ENCODE measurements at places on chromosomes 1 and 21. TPM values are rescaled to one million over a fixed set of nuclear protein-coding genes. Genes with fewer than 3 reads are reported as not detected.

TBX19 gene
- 3.8 TPM for polyA plus RNA-seq

DNA sequence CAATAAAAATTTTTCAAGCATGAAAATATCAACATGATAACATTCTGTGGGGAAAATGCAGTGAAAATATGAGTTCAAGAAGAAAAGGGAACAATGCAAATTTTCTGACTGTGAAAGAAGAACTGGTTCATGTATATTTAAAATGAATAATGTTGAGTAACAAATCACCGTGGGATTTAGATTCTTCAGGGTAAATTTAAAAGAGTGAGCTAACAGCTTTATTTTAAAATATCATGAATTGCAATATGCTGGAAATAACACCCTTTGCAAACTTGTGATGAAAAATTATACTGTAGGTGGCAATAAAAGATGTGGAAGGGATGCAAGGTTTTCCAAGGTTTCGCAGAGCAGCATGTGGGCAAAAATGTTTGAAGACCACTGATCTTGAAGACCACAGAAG is 13.2 kb upstream of the SSX2IP start:
- DNase-seq = no peak

DNA sequence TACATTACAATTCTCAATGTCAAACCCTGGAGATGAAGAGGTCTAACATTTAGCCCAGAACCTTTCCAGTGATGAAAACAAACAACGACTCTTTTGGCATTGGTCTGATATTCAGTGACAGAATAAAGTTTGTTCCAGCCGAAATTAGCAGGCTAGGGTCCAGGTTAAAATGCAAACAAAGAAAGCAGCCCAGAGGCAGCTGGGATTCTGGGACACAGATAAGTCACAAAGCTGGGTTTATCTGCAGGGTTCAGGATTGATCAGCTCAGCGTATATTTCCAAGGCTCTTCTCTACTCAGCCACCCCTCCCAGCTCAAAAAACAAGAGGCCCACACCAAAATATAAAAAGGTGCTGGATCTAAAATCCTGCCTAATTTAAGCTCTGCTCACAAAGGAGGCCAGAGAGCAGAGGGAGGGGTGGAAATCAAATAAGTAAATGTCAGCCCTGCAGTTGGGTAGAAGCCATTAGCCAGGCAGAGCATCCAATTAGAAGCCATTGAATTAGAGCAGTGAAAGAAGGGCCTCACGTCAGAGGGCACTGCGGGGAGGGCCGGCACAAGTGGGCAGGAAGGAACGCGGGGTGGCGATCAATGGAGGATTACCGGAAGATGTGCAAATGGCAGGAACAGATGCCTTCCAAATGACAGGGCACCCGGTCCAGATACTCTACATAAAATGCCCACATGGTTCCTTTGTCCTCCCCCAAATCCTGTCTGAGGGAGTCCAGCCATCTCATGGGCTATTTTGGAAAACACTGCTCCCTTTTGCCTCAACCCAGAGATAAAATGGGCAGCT is 3.2 kb upstream of the KLHDC8A start:
- no peak for DNase-seq

FGR gene
- polyA plus RNA-seq = 1.6 TPM

DNA sequence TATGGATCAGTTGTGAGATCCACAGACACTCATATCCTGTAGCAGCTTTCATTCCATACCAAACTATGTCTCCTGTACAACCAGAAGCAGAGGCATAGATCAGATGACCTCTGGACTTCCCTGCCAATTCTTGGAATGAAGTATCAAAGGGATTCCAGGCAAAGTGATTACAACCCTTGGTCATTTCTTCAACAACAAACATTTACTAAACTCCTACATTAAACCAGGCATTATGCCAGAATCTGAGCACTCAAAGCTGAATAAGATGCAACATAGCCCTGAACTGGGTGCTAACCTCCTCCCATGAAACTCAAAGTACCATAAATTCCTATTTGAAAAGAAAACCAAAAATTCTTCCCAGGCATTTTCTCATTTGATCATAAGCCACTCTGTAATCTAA is 121.2 kb upstream of the SGIP1 start:
- no peak for DNase-seq

GRCh38 chr1:11740258-11741192 is 4.6 kb downstream of the AGTRAP start:
- DNase-seq = no peak

SEMA4A gene
- 16.6 TPM for polyA plus RNA-seq

GRCh38 chr1:152110860-152111514 is 4.3 kb downstream of the TCHH start:
- peak; percentile 12 for DNase-seq

- DNase-seq = no peak
Observed at GRCh38 chr1:216937491-216937890, 214.3 kb upstream of the ESRRG start.

VPS45 gene
- polyA plus RNA-seq = 75.7 TPM

DNA sequence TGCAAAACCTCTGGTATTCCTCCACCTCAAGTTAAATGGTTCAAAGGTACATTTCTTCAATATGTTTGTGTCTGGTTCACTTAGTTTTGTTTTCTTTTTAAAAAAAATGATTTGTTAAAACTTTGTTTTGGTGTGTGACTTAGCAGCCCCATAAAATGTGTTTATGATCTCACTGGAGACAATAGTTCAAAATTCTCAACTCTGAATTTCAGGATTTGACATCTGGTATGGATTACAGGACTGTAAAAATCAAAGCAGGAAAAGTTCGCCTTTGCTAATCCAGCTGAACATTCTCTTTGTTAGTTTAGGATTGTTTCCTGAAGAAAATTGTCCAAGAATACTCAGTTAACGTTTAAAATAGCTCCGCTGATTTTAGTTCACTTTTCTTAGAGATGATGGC is 231.7 kb downstream of the HMCN1 start:
- no peak for DNase-seq

SLC6A9 gene
- polyA plus RNA-seq = 5.7 TPM

TCHHL1 gene
- not detected for polyA plus RNA-seq
